ENCODE measurements at places on chromosomes 1 and 21. TPM values are rescaled to one million over a fixed set of nuclear protein-coding genes. Genes with fewer than 3 reads are reported as not detected.

The SPRR2F gene
- 1.0 TPM for total RNA-seq

- DNase-seq, result no peak
Observed at GRCh38 chr1:115117298-115117697, 28.0 kb upstream of the TSPAN2 start.

GRCh38 chr1:205472737-205473441 lies 17.0 kb upstream of the BLACAT1 start:
- no peak for DNase-seq

DNA sequence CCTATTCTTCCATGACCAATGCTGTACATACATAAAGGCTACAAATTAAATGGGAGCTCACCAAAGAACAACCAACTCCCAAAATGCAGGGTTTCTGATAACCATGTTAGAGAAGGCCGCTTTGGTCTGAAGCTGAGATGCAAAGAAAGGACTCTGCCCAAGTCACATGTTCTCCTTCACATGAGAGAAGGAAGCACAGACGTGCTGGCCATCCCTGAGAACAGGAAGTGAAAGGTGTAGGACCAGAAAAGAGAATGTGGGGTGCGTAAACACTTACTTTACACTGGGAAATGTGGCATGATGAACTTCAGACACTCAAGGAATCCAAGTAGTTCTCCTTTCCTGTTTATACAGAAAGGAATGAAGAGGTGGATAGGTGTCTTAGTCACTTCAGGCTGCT lies 31.7 kb upstream of the TADA1 start:
- DNase-seq, result no peak

DNA sequence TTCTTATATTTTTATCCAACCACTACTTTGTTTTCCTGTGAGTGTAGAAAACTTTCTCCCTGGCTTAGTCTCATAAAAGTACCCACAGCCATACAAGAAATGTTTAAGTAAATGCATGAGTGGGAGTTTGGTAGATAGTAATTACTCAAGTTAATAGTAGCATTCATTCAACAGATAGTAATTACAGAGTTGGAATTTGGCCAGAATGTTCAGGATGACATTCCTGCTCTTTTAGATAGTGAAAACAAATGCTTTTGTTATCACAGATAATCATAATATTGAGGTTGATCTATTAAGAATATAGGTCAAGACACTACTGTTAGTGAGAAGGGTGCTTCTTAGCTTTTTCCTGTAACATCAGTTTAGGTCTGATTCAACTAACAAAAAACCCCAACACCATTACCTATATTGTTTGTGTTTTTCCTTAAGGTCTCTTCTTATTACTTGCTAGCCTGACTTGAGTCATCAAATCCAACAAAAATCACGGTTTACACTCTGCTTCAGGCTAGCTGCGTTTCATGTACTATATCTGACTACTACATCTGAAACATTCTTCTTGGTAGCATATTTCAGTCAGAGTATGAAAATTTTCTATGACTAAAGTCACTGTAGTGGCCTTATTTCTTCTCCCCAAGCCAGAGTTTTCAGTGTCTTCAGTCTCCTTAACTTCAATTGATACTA lies 163.7 kb downstream of the HS2ST1 start:
- no peak for DNase-seq

DNA sequence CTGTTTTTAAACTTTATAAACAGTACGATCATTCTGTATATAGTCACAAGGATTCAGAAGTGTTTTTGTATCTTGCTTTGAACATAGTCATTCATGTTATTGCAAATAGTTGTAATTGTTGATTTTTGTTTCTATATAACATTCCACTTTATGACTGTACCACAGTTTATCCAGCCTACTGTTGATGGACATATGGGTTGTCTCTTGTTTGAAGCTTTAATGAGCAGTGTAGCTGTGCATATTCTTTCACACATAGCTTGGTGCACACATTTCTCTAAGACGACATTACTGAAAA lies 6.1 kb downstream of the CD101 start:
- no peak for DNase-seq

DNA sequence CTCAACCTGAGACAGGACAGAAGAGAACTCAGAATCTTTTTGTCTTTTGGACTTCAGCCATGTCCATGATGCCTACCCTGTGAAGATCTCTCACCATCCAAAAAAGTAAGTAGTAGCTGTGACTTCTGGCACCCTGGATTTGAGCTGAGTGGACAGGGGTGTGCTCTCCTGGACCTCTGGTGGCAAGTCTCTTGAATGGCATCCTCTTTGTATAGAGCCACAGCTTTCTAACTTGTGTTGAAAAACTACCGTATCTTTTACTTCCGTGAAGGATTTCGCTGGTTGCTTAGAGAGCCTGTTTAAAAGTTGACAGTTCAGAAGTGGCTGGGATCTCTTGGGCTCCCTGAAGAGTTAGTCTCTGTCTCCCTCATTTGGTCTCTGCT lies 1.8 kb downstream of the MFN2 start:
- DNase-seq, result no peak

DNA sequence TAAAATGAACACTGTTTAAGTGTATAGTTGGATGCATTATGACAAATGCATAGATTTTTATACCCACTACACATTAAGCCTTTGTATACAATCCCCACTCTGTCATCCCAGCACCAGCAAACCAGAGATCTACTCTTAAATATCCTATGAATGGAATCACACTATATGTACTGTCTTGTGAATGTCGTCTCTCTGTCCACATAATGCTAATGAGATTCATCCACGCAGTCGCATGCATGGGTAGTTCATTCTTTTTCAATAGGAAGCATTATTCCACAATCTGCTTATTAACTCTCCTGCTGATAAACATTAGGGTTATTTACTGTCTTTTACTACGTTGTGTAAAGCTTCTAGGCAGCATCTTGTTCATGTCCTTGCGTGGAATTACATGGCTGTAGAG lies 892.3 kb downstream of the LTN1 start:
- no peak for DNase-seq
